ENCODE measurements at places on chromosomes 3 and 15.

- DNase-seq: no peak
- H3K4me1 ChIP-seq: no peaks in the 10 kb centered on the region
- H3K27me3 ChIP-seq: no peaks in the 10 kb centered on the region
- no peak overlapping the region for H3K4me3 ChIP-seq
Measured at GRCh38 chr3:67421912-67422311, 232.5 kb downstream of the SUCLG2 start.

GRCh38 chr3:141960731-141961130, 84.3 kb downstream of the ATP1B3 start:
- no peak overlapping the region for H3K27ac ChIP-seq
- H3K36me3 ChIP-seq: no peaks in the 10 kb centered on the region
- DNase-seq: no peak

DNA sequence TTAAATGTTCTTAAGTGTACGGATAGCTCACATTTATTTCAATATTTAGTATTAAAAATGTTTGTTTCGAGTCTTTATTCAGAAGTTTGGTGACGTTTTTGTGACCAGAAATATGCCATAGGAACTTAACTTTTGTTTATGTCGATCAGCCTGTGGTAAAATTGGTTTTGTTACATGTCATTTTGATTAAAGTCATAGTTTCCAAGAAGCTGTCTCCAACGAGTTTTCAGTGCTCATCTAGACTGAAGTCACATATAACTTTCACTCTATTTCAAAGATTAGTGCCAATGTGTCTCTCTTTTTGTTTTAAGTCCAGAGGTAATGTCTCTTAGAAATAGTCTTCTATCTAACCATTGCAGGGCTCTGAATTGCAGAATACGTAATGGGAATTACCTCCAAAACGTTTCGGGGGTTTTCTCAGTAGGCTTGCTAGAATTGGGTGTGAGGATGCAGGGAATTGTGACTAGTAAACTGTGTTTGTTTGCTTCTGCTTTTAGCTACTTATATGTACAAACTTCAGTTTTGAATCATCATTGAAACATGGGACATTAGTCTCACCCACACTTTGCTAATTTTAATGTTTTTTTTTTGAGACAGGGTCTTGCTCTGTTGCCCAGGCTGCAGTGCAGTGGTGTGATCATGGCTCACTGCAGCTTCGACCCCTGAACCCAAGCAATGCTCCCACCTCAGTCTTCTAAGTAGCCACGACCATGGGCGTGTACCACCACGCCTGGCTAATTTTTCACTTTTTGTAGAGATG, 3.0 kb downstream of the BUB1B start:
- H3K36me3 ChIP-seq: peaks cover 43% of the 10 kb centered on the region
- no peaks in the 10 kb centered on the region for H3K27me3 ChIP-seq
- peak overlapping the region; percentile 67 for H3K27ac ChIP-seq
- peak overlapping the region; percentile 62 for H3K4me3 ChIP-seq
- peaks cover 25% of the 10 kb centered on the region for H3K4me1 ChIP-seq

DNA sequence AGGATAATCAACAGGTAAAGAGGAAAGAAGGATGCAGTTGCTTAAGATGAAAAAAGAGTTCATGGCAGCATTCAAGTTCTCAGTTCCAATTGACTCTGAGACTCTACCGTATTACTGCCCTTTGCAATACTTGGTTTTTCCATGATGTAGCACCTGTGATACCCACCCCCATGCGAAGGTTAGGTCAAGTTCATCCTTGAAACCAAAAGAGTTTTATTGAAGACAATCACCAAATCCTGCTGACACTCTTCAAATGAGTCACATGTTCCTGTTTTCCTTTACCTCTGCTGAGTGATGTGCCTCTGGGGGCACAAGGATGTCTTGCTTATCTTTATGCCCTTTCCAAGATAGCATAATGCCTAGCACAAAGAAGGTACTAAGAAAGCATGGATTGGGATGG, 111.3 kb upstream of the SLC7A14 start:
- no peak overlapping the region for H3K27ac ChIP-seq
- no peak overlapping the region for H3K4me3 ChIP-seq
- DNase-seq: no peak
- H3K4me1 ChIP-seq: no peaks in the 10 kb centered on the region
- H3K27me3 ChIP-seq: no peaks in the 10 kb centered on the region
- H3K36me3 ChIP-seq: no peaks in the 10 kb centered on the region

DNA sequence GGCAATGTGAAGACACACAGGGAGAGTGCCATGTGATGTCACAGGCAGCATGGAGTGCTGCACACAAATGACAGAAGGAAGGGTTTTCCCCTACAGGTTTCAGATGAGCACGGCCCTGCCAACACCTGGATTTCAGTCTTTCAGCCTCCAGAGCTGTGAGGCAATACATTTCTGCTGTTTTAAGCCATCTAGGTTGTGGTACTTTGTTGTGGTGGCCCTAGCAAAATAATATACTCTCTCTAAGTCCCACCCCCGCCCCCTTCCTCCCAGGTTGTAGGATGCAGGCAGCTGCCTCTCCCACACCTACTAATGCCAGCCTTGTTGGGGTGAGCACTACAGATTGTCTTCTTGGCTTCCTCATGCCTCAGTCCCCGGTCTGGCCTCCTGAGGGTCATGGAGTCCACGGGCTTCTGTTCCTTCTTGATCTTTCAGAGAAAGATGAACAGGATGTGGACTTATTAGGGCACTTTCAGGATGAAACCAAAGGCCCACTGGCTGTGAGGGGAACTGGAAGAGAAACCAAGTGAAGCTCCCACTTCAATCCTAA, 180.0 kb downstream of the CD47 start:
- no peak overlapping the region for H3K27ac ChIP-seq
- H3K36me3 ChIP-seq: no peaks in the 10 kb centered on the region
- H3K27me3 ChIP-seq: peaks cover 6% of the 10 kb centered on the region
- H3K4me1 ChIP-seq: peaks cover 22% of the 10 kb centered on the region
- H3K4me3 ChIP-seq: no peak overlapping the region

DNA sequence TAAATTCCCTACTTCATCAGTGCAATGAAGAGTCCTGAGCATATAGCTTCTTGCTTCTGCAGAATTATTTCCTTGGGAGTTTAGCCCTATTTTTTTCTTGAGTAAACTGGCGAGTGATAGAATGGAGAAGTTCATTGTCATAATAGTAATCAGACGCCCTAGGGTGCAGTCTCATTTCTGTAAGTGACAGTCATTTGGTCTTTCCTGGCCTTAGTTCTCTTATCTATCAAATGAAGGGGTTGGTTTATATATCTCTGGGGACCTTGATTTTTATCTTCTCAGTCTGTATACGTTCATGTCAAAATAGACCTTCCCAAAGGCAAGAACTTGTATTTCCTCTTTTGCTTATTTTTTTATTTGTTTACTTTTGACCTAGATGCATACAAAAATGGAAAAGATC, 9.9 kb upstream of the ALPK3 start:
- H3K36me3 ChIP-seq: peaks cover 8% of the 10 kb centered on the region
- H3K27ac ChIP-seq: no peak overlapping the region
- H3K4me3 ChIP-seq: no peak overlapping the region
- H3K27me3 ChIP-seq: no peaks in the 10 kb centered on the region
- no peak for DNase-seq
- H3K4me1 ChIP-seq: no peaks in the 10 kb centered on the region

GRCh38 chr3:75224412-75224811, 439.7 kb upstream of the FRG2C start:
- no peaks in the 10 kb centered on the region for H3K27me3 ChIP-seq
- no peaks in the 10 kb centered on the region for H3K4me1 ChIP-seq
- no peaks in the 10 kb centered on the region for H3K36me3 ChIP-seq
- H3K27ac ChIP-seq: no peak overlapping the region
- H3K4me3 ChIP-seq: no peak overlapping the region
